NCI-H460 (cell line): ENCODE measurements at places on chromosomes 2 and 18.

- no peak for DNase-seq
Observed at GRCh38 chr18:53780666-53781065, 443.8 kb downstream of the MBD2 start.

- DNase-seq: no peak
Observed at GRCh38 chr2:192159736-192160135, 35.0 kb downstream of the TMEFF2 start.

GRCh38 chr2:224022486-224022885 lies 16.6 kb downstream of the SERPINE2 start:
- no peak for DNase-seq

- peak; percentile 6 for DNase-seq
Observed at GRCh38 chr2:220434385-220434784, 807.0 kb downstream of the SLC4A3 start.

DNA sequence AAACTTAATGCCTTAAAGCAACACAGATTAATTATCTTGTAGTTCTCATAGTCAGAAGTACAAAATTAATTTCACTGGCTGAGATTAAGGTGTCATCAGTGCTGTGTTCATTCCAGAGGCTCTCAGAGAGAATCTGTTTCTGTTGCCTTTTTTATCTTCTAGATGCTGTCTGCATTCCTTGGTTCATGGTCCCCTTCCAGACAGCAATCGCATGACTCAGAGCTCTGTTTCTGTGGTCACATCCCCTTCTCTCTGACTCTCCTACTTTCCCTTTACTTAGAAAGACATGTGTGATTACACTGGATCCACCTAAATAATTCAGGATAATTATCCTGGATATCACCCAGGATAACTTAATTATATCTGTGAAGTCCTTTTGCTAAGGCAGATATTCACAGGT lies 148.6 kb downstream of the MAIP1 start:
- no peak for DNase-seq

GRCh38 chr2:63218800-63219526 lies 168.3 kb downstream of the OTX1 start:
- DNase-seq: no peak
